Omental fat pad (tissue), 4 donors: ENCODE measurements at places on chromosomes 4 and X. TPM values are rescaled to one million over a fixed set of nuclear protein-coding genes. Genes with fewer than 3 reads are reported as not detected.

MND1 gene
- not detected for total RNA-seq

RNF128 gene
- total RNA-seq, result 0.37 TPM

RTL5 gene
- total RNA-seq, result 4.1 TPM

STK32B gene
- 2.6 TPM for total RNA-seq

IL3RA gene
- 5.2 TPM for total RNA-seq

DCAF8L2 gene
- total RNA-seq, result not detected

ADH1B gene
- 2,187 TPM for total RNA-seq

RNF175 gene
- total RNA-seq, result not detected

SLC6A8 gene
- 22.2 TPM for total RNA-seq

ANXA5 gene
- 628 TPM for total RNA-seq

BMPR1B gene
- total RNA-seq, result 1.0 TPM

NHSL2 gene
- 15.0 TPM for total RNA-seq

USP51 gene
- total RNA-seq, result 1.9 TPM

GYPE gene
- 1.4 TPM for total RNA-seq

XG gene
- total RNA-seq, result not detected

PIR gene
- total RNA-seq, result 20.0 TPM

RAB39B gene
- total RNA-seq, result 0.32 TPM

CSAG1 gene
- total RNA-seq, result not detected

PPP2R2C gene
- total RNA-seq, result 0.63 TPM

TMPRSS11E gene
- not detected for total RNA-seq

ARFIP1 gene
- total RNA-seq, result 26.5 TPM

FAT1 gene
- total RNA-seq, result 68.2 TPM

MXRA5 gene
- total RNA-seq, result 0.75 TPM

GUCY1B1 gene
- total RNA-seq, result 8.6 TPM

POLN gene
- 5.4 TPM for total RNA-seq

CFI gene
- total RNA-seq, result 56.6 TPM

SSX4B gene
- not detected for total RNA-seq

ASB12 gene
- not detected for total RNA-seq

CCNB3 gene
- total RNA-seq, result 0.38 TPM

SMIM10L2A gene
- 0.79 TPM for total RNA-seq

ATP1B4 gene
- not detected for total RNA-seq

HSFX1 gene
- total RNA-seq, result 0.56 TPM

USP26 gene
- not detected for total RNA-seq

CD40LG gene
- total RNA-seq, result 0.50 TPM

RHOXF2 gene
- not detected for total RNA-seq

FAM9B gene
- not detected for total RNA-seq

HTRA3 gene
- total RNA-seq, result 22.8 TPM

FGFR3 gene
- total RNA-seq, result 2.8 TPM

PLP2 gene
- 38.3 TPM for total RNA-seq

ARMCX6 gene
- 13.3 TPM for total RNA-seq

ARHGAP24 gene
- total RNA-seq, result 53.9 TPM

CAMK2D gene
- 82.4 TPM for total RNA-seq

CSAG3 gene
- total RNA-seq, result not detected

SSX3 gene
- not detected for total RNA-seq

BEX1 gene
- not detected for total RNA-seq

STOX2 gene
- 3.0 TPM for total RNA-seq

ZXDA gene
- 4.8 TPM for total RNA-seq

GDPD2 gene
- total RNA-seq, result not detected

SSX4 gene
- total RNA-seq, result not detected
